Activated CD4-positive, CD25-positive, alpha-beta regulatory T cell treated with anti-CD3 and anti-CD28 coated beads, Interleukin-2, amount 50 U/mL, for 24 hours (primary cell): ENCODE measurements at places on chromosomes 7 and 10.

GRCh38 chr7:27129729-27130539 lies 623 bp downstream of the HOXA4 start:
- ATAC-seq: peak; percentile 18

DNA sequence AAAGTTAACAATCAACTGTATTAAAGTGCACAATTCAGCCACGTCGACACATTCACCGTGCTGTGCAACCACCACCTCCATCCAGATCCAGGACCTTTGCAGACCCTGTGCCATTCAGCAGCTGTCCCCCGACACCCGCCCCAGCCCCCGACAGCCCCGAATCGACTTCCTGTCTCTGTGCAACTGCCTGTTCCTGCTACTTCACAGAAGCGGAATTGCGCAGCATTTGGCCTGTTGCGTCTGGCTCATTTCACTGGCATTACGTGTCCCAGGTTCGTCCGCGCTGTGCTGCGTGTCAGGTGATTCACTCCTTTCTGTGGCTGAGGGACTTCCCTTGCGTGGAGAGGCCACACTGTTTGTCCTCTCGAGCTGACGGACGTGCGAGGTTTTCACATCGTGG lies 33.2 kb upstream of the DNAAF5 start:
- no peak for ATAC-seq

- no peak for ATAC-seq
Measured at GRCh38 chr10:108424656-108425055, 1260.2 kb upstream of the SORCS1 start.

GRCh38 chr7:139734395-139734794 lies 43.4 kb downstream of the HIPK2 start:
- ATAC-seq: no peak

DNA sequence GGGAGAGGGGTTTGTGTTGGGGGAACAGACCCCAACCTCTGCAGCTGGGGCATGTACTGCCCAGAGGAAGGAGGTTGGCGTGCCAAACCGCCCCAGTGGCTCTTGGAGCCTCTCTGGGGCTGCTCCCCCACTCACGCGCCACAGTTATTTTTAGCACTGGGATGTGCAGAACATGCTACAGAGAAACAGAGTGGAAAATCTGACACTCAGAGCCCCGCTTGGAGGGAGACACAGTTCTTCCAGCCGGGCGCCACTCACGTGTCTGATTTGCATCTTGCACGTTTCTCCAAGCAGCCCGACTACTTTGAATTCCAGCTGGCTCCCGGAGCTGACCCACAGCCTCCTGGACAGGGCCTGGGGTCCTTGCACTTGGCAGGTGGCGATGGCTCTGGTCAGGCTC lies 182.0 kb downstream of the RPS24 start:
- ATAC-seq: no peak
